Left cardiac atrium (tissue), 4 donors: ENCODE measurements at places on chromosomes 1 and 21. TPM values are rescaled to one million over a fixed set of nuclear protein-coding genes. Genes with fewer than 3 reads are reported as not detected.
A peak's percentile ranks its signal among the peaks of the same experiment; 100 is the strongest.

GRCh38 chr1:116506132-116507004 lies 64.5 kb downstream of the CD58 start:
- no peak for DNase-seq

Gene LRRC39
- 61.2 TPM for total RNA-seq

- peak; percentile 27 for DNase-seq
Measured at GRCh38 chr1:192810253-192810880, 1.5 kb downstream of the RGS2 start.

Gene SLC2A5
- 3.8 TPM for total RNA-seq

GRCh38 chr1:162671664-162672410 lies 39.6 kb downstream of the DDR2 start:
- no peak for DNase-seq

GRCh38 chr1:100713626-100714025 lies 5.9 kb upstream of the VCAM1 start:
- DNase-seq: no peak

GRCh38 chr1:36652011-36652410 lies 169.3 kb upstream of the CSF3R start:
- DNase-seq: no peak
